Glutamatergic neuron (in vitro differentiated cells): ENCODE measurements at places on chromosomes 13 and 19. TPM values are rescaled to one million over a fixed set of nuclear protein-coding genes. Genes with fewer than 3 reads are reported as not detected.

VSTM1 gene
- total RNA-seq: not detected

FBN3 gene
- total RNA-seq: 18.3 TPM

NLRP7 gene
- total RNA-seq: not detected

CRX gene
- total RNA-seq: not detected

URAD gene
- not detected for total RNA-seq

- DNase-seq: no peak
These were observed 320.1 kb downstream of the DACH1 start for GRCh38 chr13:71546881-71547280.

DNA sequence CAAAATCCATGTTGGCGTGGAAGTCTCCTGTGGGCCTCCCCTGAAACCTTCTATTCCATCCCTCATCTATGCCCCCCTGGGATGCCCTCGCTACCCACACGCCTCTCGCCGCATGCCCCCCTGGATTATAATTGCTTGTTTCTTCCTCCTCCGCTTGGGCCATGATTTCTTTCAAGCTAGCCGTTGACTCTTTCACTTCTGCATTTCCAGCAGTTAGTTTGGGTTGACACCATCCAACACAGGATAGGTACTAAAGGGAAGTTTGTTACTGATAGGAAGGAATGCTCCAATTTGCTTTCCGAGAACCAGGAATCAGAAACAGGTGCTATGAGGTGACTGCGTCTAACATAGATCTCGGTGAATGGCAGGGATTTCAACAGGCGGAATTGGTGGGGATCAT is 7.7 kb upstream of the SLC25A15 start:
- DNase-seq: no peak

DNA sequence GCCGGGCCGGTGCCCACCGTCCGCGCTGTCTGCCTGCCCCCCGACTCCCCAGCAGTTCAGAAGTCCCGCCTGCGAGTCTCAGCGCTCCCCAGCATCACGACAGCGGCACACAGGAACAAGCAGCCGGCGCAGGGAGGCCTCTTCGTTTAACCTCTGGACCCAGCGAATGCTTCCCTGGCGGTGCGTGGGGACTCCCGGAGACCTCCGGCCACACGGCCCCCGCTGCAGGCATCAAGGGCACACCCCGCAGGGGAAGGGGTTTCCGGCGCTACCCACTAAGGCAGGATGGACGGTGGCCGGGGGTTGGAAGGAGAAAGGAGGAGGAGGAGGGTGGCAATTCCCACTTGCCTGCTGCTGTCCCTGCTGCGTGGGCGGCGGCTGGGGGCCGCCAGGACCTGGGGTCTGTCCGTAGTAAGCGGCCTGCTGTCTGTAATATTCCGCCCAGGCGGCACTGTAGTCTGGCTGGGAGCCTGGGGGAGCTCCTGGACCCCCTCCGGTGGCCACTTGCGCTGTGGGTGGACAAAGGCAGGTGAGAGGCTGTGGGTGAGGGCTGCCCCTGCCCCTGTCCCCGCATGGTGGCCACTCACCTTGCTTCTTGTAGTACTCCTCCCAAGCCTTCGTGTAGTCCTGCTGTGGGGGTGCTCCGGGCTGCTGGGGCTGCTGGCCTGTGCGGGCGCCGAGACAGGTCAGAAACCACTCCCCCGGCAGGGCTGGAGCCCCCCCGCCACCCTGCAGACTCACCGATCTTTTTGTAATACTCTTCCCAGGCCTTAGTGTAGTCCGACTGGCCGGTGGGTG is 9.6 kb downstream of the KHSRP start:
- no peak for DNase-seq

GRCh38 chr19:2013683-2013961 is 1.9 kb downstream of the BTBD2 start:
- DNase-seq: peak; percentile 22

DNA sequence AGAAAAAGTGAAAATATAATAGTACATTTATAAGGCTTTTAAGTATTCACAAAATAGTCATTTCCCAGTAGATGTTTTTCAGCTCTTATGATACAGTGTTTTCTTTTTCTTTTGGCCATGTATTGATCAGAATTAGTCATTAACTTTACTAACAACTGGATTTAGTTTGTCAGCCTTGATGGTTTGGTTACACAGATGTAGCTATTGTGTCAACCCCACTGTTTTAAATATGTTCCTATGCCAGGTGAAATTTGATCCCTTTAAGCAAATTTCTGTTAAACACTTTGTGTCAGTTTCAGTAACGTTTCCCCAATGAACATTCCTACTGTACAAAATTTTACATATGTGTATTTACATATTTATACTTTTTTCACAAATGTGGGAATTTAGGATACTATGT is 261.5 kb upstream of the STARD13 start:
- DNase-seq: no peak

DNA sequence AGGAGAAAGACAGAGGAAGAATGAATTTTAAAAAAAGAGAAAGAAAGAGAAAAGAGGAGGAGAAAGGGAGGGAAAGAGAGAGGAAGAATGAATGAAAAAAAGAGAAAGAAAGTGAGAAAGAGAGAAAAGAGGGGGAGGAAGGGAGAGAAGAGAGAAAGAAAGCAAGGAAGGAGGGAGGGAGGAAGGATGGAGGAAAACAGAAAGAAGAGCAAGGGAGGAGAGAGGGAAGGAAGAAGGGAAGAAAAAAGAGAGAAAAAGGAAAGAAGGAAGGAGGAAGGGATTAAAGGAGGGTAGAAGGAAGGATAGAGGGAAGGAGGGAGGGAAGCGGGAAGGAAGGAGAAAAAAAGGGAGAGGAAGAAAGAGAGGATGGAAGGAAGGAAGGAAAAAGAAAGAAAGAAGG is 122.3 kb upstream of the ZNF507 start:
- no peak for DNase-seq

DNA sequence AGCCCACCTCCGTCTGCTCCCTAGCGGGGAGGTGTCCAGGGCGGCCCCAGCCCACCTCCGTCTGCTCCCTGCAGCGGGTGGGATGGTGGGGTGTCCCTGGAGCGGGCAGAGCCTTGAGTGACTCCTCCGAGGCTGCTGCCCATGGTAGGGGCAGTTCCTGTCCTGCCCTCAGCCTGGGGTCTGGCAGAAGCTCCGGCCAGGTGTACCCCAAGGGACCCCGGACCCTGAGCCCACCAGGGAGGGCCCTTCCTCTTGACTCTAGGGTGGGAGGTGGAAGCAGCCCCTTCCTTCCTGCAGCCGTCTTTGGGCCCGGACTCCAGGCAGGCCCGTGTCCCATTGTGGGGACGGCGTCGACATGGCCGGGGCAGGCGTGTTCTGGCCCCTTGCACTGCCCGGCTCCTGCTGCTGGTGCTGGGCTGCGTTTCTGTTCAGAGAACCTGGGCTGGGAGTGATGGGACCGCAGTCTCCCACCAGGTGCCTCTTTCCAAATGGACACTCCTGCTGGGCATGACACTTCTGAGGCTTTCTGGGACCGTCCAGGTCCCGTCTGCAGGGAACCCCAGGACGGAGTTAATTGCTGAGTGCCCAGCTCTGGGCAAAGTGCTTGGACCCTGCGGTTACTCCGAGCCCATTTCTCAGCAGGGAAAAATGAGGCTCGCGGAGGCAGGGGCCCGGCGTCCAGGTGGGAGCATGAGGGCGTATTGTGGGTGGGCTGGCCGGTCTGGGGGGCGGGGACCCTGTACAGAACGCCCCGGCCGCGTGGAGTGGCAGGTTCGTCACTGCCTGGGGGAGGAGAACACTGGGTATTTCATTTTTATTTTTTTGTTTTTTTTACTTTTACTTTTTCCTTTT is 19.8 kb downstream of the ARID3A start:
- no peak for DNase-seq

- no peak for DNase-seq
These were observed 684.4 kb upstream of the PCDH9 start for GRCh38 chr13:67914535-67914934.

DNA sequence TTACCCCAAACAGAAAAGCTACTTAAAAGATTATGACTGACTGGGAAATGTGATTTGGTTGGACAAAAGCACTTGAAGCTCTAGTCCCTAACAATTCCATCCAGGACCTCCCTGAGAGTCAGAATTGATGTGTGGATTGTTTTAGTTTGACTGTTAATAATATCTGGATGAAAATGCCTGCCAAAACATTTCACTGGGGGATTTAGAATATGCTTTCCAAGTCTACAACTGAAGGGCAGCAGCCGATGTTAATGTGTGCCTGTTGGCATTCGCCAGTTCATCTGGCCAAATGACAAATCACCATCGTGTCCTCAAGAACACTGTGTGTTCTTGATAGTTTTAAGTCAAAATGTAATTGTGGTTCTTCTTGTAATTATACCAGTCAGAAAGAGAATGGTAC is 76.0 kb upstream of the TSC22D1 start:
- no peak for DNase-seq

DNA sequence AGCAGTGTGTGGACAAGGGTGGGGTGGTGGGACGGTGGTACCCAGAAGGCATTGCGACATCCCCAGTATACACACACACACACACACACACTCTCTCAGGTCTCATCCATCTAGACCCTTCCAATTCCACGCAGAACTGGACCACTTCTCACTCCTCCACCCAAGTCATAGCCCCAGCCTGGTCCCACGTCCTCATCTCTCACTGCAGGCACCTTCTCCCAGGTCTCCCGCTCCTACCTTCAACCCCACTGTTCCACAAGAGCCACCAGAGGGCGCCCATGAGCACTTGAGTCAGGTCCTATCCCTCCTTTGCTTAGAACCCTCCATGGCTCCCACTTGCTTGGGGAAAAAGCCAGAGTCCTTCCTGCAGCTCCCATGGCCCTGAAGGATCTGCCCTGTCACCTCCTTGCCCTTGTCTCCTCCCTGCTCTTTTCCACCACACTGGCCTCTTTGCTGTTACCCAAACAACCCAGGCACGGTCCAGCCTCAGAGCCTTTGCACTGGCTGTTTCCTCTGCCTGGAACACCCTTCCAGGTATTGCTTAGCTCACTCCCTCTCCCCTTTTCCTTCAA is 62.6 kb downstream of the IER2 start:
- DNase-seq: peak; percentile 64

DNA sequence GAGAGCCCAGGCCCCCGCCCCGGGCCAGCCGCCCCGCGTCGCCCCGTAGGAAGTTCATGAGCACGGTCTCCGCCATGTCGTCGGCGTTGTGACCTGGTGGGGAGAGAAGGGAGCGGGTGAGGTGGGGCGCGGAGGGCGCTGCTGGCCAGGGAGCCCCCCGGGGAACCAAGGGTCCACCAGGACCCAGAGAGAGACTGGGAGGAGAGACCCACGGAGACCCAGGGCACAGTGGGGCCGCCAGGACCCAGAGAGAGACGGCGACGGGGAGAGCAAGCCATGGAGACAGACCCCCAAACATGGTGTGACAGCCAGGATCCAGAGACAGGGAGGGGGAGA is 9.2 kb downstream of the CTU1 start:
- DNase-seq: no peak
